ENCODE measurements at places on chromosomes 2 and 18. TPM values are rescaled to one million over a fixed set of nuclear protein-coding genes. Genes with fewer than 3 reads are reported as not detected.

Gene RAB12
- 28.4 TPM for total RNA-seq

Gene CCDC102B
- total RNA-seq = 3.5 TPM

Gene KCTD1
- 29.5 TPM for total RNA-seq

Gene SP140
- total RNA-seq = not detected

Gene DYNAP
- 0.59 TPM for total RNA-seq

Gene GREB1L
- total RNA-seq = 9.4 TPM

Gene OTX1
- 1.4 TPM for total RNA-seq
